ENCODE measurements at places on chromosomes 5 and 9. TPM values are rescaled to one million over a fixed set of nuclear protein-coding genes. Genes with fewer than 3 reads are reported as not detected.

FXN gene
- polyA plus RNA-seq = 37.2 TPM

GRCh38 chr5:136062366-136063274, 33.8 kb downstream of the TGFBI start:
- H3K4me3 ChIP-seq = no peak overlapping the region
- H3K27ac ChIP-seq = no peak overlapping the region
- no peaks in the 10 kb centered on the region for H3K4me1 ChIP-seq
- peak; percentile 27 for DNase-seq

GRCh38 chr9:110555551-110556331, 23.8 kb downstream of the SVEP1 start:
- H3K4me1 ChIP-seq = no peaks in the 10 kb centered on the region
- DNase-seq = no peak
- no peaks in the 10 kb centered on the region for H3K27me3 ChIP-seq
- no peak overlapping the region for H3K27ac ChIP-seq

DNA sequence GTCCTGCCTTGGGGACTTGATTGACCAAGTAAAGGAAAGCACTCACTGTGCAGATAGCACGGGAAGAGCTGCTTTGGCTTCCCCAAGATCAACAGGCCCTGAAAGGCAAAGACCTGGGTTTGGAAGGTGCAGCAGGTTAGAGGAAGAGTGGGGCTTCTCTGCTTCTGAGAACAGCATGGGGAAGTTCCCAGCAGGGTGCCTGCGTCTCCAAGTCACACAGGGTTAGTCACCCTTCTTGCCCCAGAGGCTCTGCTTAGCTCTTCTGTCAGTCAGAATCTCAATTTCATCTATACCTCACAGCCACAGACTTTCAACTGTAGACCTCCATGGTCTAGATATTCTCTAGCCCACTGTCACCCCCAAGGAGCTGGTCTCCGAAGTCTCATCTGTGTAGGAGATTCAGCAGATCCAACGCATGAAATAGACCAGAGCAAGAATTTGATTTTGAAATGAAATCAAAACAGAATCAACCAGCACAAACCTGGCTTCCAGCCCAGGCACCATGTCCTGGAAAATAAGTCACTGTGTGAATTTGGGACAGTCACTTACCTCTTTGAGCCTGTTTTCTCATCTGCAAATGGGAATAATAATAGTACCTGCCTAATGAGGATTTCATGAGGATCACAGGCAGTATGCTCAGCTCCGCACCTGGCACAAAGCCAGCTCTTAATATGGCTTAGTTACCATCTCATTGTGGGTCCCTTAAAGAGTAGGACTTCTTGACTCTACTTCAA, 64.0 kb downstream of the SFXN1 start:
- no peak overlapping the region for H3K27ac ChIP-seq
- DNase-seq = no peak
- H3K4me1 ChIP-seq = no peaks in the 10 kb centered on the region
- H3K27me3 ChIP-seq = peaks cover under 1% of the 10 kb centered on the region

DNA sequence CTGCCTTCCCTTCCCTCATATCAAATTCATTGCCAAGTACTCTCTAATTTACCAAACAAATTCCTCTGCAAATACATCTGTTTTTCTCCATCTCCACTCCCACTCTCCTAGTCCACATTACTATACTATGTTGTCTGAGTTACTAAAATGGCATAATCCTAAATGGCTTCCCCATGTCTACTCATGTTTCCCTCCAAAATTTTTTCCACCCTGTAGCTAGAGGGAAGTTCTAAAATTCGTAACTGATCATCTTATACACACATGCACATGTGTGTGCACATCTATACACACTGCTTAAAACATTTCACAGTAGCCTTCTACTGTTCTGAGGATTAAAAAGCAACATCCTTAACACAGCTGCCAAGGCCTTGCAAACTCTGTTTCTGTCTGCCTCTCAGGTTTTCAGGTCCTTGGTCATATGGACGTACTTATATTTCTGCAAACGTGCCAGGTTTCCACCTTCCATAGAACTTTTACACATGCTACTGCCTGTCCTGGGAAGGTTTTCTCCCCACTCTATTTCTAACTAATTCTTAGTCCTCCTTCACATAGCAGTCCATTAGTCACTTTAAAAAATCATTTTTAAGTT, 140.6 kb downstream of the LURAP1L start:
- no peak overlapping the region for H3K27ac ChIP-seq
- H3K4me3 ChIP-seq = no peak overlapping the region
- H3K27me3 ChIP-seq = no peaks in the 10 kb centered on the region
- H3K4me1 ChIP-seq = no peaks in the 10 kb centered on the region
- no peak for DNase-seq

- DNase-seq = no peak
- no peak overlapping the region for H3K4me3 ChIP-seq
- H3K27me3 ChIP-seq = no peaks in the 10 kb centered on the region
- no peak overlapping the region for H3K27ac ChIP-seq
- H3K4me1 ChIP-seq = no peaks in the 10 kb centered on the region
These were observed 60.1 kb downstream of the CCDC171 start for GRCh38 chr9:15612962-15613361.

OMD gene
- not detected for polyA plus RNA-seq

TAF11L11 gene
- polyA plus RNA-seq = not detected

- no peaks in the 10 kb centered on the region for H3K4me1 ChIP-seq
- no peak for DNase-seq
- H3K27ac ChIP-seq = no peak overlapping the region
- no peaks in the 10 kb centered on the region for H3K27me3 ChIP-seq
- no peaks in the 10 kb centered on the region for H3K36me3 ChIP-seq
These were observed 69.4 kb downstream of the TRPC7 start for GRCh38 chr5:136295914-136296313.

- H3K27me3 ChIP-seq = no peaks in the 10 kb centered on the region
- DNase-seq = no peak
- H3K36me3 ChIP-seq = no peaks in the 10 kb centered on the region
- H3K4me1 ChIP-seq = no peaks in the 10 kb centered on the region
These were observed 289.2 kb upstream of the PCSK5 start for GRCh38 chr9:75601280-75601679.

HRH2 gene
- 1.7 TPM for polyA plus RNA-seq

GRCh38 chr5:2157372-2157771, 274.6 kb upstream of the IRX4 start:
- H3K27ac ChIP-seq = no peak overlapping the region
- no peaks in the 10 kb centered on the region for H3K36me3 ChIP-seq

SOWAHA gene
- polyA plus RNA-seq = not detected

GRCh38 chr5:123144096-123144495, 55.1 kb downstream of the PRDM6 start:
- H3K36me3 ChIP-seq = no peaks in the 10 kb centered on the region
- DNase-seq = no peak
- H3K4me1 ChIP-seq = no peaks in the 10 kb centered on the region
- H3K27ac ChIP-seq = no peak overlapping the region
- no peak overlapping the region for H3K4me3 ChIP-seq
- H3K27me3 ChIP-seq = peaks cover 2% of the 10 kb centered on the region

- no peak overlapping the region for H3K4me3 ChIP-seq
- H3K4me1 ChIP-seq = no peaks in the 10 kb centered on the region
- H3K27ac ChIP-seq = no peak overlapping the region
- H3K36me3 ChIP-seq = no peaks in the 10 kb centered on the region
These were observed 43.1 kb upstream of the TTC39B start for GRCh38 chr9:15349892-15350761.

PAEP gene
- polyA plus RNA-seq = not detected

GDNF gene
- not detected for polyA plus RNA-seq

CHSY3 gene
- polyA plus RNA-seq = 0.14 TPM

GRK6 gene
- polyA plus RNA-seq = 112 TPM

DNA sequence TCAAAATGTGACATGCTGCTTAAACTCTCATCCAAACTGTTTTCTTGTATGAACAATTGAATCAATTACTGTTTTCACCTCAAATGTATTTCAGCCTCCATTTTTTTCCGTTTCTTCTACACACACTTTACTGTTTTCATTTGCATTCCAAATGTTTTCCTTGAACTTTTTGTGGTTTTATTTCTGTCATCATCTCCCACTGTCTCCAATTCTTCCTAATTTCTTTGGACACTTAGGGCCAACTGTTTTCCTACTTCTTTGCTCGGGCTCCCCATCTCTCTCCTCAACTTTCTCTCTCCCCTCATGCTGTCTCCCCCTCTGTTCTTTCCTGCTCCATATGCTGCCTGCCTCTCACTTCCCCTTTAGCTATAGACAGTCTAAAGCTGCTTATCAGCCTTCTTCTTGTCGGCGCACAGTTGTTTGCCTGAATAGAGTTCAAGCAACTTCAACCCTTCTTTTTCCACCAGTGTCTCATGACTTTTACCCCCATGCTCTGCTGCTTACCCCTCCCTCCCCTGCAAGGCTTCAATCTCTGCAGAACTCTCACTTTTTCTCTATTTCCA, 443.4 kb downstream of the DTWD2 start:
- no peak overlapping the region for H3K27ac ChIP-seq
- H3K27me3 ChIP-seq = no peaks in the 10 kb centered on the region
- H3K4me1 ChIP-seq = no peaks in the 10 kb centered on the region
- no peak overlapping the region for H3K4me3 ChIP-seq
- H3K36me3 ChIP-seq = no peaks in the 10 kb centered on the region
- no peak for DNase-seq

ACOT12 gene
- not detected for polyA plus RNA-seq

- H3K27ac ChIP-seq = no peak overlapping the region
- no peaks in the 10 kb centered on the region for H3K36me3 ChIP-seq
- no peaks in the 10 kb centered on the region for H3K4me1 ChIP-seq
- H3K4me3 ChIP-seq = no peak overlapping the region
- no peak for DNase-seq
These were observed 7.6 kb upstream of the AGPAT2 start for GRCh38 chr9:136694872-136695247.

- no peak for DNase-seq
- no peaks in the 10 kb centered on the region for H3K36me3 ChIP-seq
- no peaks in the 10 kb centered on the region for H3K4me1 ChIP-seq
- H3K27me3 ChIP-seq = no peaks in the 10 kb centered on the region
- no peak overlapping the region for H3K4me3 ChIP-seq
These were observed 27.1 kb upstream of the TLE1 start for GRCh38 chr9:81716409-81716808.

LMX1B gene
- polyA plus RNA-seq = not detected

DNA sequence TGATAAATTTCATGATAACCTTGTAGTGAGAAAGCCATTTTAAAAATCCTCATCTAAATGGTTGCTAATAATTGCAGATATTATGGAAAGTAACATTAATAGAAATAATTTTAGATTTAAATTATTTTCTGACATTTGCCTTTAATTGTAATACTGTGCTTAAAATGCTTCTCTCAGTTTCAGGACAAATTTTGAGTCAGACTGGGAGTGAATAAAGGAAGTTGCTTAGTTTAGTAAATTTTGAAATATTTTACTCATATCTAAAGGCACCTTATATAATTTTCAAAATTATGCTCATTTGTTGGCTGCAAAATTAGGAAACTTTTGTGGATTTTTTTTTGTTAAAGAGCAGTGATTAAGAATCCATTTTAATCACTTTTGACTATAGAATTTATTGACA, 93.8 kb downstream of the CSNK1G3 start:
- H3K36me3 ChIP-seq = peaks cover 27% of the 10 kb centered on the region
- H3K27me3 ChIP-seq = no peaks in the 10 kb centered on the region

DNA sequence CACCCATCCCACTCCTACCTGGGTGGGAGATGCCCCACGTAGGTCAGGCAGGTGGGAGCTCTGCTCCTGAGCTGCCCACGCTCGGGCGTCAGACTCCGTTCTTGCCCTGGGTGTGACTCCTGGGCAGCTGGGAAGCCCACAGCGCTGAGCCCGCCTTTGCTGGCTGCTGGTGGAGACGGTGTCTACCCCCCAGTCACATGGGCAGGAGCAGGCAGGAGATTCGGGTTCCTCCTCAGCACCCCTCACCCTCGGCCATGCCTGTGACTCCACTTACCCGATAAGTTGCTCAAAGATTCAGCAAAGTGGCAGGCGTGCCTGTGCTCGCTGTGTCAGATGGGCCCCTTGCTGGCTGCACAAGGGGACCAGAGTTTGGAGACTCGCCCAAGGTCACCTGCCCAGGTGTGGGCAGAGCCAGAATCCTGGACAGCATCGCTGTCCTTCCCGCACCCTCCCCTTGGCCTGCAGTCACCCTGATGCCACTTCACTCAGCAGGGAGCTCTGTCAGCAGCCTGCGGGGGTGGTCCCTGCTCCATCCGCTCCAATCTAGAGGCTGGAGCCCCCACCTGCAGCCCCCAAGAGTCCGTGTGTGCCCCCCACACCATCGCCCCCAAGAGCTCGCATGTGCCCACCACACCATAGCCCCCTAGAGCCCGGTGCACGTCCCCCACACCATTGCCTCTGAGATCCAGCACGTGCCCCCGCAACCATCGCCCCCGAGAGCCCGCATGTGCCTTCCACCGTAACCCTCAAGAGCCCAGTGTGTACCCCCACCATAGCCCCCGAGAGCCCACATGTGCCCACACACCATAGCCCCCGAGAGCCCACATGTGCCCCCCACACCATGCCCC, 4.2 kb downstream of the LCN1 start:
- no peak overlapping the region for H3K27ac ChIP-seq
- DNase-seq = no peak
- no peaks in the 10 kb centered on the region for H3K36me3 ChIP-seq
- H3K27me3 ChIP-seq = no peaks in the 10 kb centered on the region
- no peak overlapping the region for H3K4me3 ChIP-seq

- no peak overlapping the region for H3K27ac ChIP-seq
- H3K27me3 ChIP-seq = peaks cover 9% of the 10 kb centered on the region
- no peak overlapping the region for H3K4me3 ChIP-seq
- H3K4me1 ChIP-seq = peaks cover 14% of the 10 kb centered on the region
These were observed 4.2 kb upstream of the UNC5A start for GRCh38 chr5:176806137-176806536.

DNA sequence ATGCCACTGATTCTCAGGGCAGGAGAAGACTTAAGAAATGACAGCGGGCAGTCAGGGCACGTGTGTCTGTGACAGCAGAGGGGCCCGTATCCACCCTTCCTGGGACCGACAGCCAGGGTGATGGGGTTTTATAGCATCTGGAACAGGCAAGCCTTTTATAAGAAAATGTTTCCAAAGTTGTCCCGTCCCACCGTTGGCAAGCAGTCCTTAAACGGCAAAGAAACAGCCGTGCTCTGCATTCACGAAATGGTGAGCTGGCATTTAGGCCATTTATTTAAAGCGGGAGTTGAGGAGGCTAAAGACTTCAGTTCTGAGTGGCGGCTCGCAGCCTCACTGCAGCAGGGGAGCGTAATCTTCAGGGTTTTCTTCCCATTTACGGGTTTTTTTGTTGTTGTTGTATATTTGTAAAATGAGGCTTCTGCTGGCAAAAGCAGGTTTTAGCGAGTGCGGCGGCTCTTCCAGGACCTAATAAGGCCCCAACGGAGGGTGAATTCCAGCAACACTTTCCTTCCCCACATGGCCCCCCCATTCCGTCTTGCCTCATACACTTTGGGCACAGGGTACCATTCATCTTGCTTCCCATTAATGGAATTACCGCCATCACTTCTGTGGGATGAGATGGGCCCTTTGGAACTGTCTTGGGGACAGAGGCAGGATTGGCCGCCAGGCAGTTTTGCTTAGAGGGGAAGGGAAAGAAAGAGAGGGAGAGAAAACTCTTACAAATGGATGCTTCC, 15.8 kb downstream of the NEK6 start:
- DNase-seq = no peak
- H3K27me3 ChIP-seq = no peaks in the 10 kb centered on the region
- no peaks in the 10 kb centered on the region for H3K4me1 ChIP-seq
- no peaks in the 10 kb centered on the region for H3K36me3 ChIP-seq
- no peak overlapping the region for H3K4me3 ChIP-seq

Data from CD4-positive, CD25-positive, alpha-beta regulatory T cell (primary cell).